AG08396 (cell line): ENCODE measurements at places on chromosomes 3 and 15.

DNA sequence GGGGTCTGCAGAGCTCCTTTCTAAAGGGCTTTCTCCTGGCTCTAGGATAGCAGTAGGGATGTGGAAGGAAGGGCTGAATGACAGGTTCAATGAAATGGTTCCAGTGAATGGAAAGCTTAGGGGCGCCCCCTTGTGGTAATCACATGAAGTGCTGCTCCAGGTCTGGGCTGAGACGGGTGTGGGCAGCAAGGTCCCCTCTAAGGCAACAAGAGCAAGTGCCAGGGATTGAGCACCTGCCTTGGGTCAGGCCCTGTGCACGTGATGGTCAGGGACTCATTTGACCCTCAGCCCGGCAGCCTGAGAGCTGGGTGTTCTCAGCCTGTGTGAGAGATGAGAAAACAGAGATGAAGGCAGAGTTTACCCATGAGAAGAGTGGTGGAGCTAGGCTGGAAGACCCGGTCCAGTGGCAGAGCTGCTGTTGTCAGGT, 12.1 kb upstream of the CX3CR1 start:
- peak; percentile 68 for DNase-seq

DNA sequence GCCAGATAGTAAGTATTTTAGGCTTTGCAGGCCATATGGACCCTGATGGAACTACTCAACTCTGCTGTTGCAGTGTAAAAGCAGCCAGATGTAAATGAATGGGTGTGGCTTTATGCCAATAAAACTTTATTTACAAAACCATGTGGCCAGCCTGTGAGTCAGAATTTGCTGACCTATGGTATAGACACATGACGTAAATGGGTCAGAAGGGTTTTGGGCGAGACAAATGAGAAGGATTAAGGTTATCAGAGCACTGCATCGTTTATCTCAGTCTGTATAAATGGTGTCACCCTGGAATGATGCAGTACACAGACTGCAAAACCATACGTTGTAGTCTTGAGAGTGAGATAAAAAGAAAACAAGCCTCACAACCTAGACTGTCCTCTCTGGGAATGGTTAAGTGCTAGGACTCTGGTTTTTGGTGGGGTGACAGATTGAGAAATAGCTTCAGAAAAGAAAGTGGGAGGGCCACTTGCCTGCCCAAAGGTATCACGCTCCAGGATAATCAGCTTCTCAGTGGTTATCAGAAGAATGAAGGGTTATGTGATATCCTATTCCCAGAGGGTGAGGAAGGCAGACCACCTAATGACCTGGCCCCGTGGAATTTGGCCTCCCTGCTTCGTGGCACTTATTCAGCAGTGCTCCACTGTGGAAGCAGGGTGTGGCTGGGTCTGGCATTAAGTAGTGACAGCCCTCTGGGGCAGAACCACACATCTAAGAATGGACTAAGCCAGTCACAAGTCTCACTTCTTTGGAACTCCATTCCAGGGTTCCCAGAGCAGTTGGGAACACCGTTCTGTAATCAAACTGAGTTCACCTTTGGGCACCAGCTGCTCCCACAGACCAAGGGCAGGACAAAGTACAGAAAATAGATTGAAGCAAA, 46.1 kb downstream of the ABHD5 start:
- no peak for DNase-seq

DNA sequence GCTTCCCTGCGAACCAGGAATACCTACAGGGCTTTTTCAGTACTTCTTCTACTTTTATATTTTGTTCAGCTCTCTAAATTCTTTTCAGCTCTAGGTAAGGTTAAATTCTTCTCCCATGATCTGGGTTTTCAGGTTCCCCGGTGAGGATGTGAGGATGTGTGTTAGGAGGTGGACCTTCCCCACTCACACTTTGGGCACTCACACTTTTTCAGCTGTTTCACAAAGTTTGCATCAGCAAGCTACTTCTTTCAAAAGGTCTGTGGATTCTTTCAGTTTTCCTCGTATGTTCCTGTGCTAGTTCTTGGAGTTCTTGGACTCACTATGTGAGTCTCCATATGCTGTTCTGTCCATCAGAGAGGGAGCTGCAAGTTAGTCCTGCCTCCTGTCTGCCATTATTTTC, 13.9 kb upstream of the OR5K2 start:
- DNase-seq = no peak

GRCh38 chr15:98800437-98801233, 152.3 kb downstream of the IGF1R start:
- peak; percentile 68 for DNase-seq

DNA sequence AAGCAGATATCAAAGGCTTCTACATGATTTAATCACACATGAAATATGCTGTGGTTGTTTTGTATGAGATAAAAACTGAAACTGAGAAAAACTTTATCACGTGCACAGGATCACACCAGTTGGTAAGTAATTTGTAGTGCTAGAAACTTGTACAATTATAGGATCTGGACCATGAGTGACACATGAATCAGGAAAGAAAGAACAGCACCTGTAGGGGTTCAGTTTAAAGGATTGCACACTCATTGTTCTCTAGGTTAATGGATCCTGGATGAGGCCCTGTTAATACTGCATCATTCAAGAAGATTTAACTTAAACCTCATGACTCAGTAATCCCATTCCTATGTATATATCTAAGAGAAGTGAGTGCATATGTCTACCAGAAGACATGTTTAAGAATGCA, 87.9 kb downstream of the STT3B start:
- no peak for DNase-seq

- DNase-seq = no peak
Measured at GRCh38 chr15:87354661-87355410, 901.7 kb downstream of the NTRK3 start.

DNA sequence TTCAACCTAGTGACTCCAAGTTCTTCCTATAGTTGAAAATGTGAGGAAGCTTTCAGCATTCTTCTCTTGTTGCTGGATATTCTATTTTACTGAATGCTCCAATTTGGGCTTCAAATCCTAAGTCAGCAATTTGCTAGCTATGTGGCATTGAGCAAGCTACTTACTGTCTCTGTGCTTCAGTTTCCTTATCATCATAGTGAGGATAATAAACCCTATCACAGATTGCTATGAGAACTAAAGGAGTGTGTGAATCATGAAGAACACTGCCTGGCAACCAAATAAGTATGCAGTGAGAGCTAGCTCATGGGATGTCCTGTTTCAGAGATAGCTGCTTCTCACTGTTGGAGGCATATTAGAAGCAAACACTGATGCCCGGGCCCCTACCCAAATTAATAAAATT, 163.8 kb upstream of the CDIN1 start:
- DNase-seq = peak; percentile 27

- peak; percentile 62 for DNase-seq
Measured at GRCh38 chr3:171967137-171967783, 72.1 kb upstream of the FNDC3B start.

GRCh38 chr3:113834983-113835382, 3.6 kb upstream of the GRAMD1C start:
- DNase-seq = no peak

DNA sequence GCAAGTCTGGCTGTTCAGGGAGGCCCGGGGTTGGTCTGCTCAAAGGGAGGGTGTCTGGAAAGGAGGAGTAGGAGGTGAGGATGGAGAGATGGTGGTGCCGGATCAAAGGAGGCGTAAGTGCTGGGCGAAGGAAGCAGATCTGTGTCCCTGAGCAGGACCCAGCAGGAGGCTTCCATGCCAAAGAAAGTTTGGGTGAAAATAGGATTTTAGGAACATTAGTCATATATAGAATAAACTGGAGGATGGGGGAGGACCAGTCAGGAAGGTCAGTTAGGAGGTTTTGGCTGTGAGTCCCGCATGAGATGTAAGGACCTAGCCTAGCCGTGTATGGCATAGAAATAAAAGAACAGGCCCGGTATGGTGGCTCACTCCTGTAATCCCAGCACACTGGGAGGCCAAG, 28.6 kb upstream of the VPS8 start:
- DNase-seq = no peak

DNA sequence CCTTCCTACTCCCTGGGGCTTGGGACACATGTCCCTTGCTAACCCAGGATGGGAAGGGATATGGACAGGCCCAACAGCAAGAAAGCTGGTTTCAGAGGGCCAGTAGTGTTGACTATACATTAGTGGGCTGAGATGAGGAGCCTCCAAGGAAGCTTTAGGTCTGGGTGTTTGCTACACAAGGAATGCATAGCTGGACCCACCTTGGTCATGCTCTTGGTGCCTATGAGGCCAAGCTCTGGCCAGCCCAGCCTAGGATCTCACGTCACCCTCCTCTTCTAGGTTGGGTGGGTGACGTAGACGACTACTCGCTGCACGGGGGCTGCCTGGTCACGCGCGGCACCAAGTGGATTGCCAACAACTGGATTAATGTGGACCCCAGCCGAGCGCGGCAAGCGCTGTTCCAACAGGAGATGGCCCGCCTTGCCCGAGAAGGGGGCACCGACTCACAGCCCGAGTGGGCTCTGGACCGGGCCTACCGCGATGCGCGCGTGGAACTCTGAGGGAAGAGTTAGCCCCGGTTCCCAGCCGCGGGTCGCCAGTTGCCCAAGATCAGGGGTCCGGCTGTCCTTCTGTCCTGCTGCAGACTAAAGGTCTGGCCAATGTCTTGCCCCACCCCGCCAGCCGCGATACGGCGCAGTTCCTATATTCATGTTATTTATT, 653 bp upstream of the WDR6 start:
- DNase-seq = peak; percentile 45

GRCh38 chr3:182969277-182969676, 11.1 kb downstream of the DCUN1D1 start:
- DNase-seq = peak; percentile 29

- no peak for DNase-seq
Measured at GRCh38 chr3:127373441-127374085, 85.7 kb upstream of the PRR20G start.

DNA sequence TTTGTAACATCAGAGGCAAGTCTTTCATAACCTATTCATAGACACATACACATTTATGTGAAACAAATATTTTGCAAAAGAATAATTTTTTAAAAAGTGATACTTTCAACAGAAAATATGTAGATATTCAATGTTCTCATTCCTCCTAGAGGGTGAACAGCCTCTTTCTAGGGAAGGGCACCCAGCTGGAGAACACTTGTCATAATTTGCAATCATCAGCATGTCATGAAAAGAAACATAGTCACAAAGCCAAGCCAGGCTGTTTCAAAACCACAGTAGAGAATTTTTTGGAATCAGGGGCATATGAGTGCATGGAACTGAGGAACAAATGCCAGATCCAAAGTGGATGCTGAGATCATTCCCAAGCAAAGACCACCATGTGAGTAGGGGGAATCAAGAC, 406.9 kb upstream of the ADAMTS9 start:
- no peak for DNase-seq

DNA sequence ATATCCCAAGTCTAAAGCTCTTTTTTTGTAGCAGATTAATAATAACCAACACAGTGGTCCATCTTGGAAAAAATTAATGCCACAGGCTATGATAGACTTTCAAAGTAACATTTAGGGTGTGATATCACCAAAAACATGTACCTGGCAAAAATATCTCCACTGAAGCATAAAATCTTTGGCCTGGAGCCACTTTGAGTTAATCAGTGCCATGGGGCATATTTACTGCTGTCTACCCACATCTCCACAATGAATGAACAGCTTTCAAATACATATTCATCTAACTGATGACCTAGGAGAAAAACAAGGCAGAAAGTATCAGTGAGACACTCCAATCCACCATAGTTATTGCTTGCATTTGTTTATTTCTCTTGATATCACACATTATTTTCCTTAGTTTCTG, 296.0 kb upstream of the MDFIC2 start:
- no peak for DNase-seq

DNA sequence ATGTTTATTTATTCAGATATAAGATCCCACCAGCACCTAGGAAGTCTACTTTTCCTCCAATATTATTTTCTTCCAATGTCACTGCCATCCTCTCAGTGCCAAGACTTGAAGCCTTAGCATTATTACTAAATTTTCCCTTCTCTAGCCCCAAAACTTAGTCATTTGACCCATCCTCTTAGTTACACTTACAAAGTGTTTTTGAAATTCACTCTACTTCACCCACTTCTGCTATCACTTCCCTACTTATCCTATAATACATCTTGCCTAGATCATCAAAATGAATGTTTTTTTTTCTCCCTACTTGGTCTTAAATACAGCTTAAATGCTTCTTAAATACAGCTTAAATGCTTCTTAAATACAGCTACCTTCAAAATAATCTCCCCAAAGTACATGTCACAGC, 376.6 kb downstream of the RSL24D1 start:
- DNase-seq = no peak

DNA sequence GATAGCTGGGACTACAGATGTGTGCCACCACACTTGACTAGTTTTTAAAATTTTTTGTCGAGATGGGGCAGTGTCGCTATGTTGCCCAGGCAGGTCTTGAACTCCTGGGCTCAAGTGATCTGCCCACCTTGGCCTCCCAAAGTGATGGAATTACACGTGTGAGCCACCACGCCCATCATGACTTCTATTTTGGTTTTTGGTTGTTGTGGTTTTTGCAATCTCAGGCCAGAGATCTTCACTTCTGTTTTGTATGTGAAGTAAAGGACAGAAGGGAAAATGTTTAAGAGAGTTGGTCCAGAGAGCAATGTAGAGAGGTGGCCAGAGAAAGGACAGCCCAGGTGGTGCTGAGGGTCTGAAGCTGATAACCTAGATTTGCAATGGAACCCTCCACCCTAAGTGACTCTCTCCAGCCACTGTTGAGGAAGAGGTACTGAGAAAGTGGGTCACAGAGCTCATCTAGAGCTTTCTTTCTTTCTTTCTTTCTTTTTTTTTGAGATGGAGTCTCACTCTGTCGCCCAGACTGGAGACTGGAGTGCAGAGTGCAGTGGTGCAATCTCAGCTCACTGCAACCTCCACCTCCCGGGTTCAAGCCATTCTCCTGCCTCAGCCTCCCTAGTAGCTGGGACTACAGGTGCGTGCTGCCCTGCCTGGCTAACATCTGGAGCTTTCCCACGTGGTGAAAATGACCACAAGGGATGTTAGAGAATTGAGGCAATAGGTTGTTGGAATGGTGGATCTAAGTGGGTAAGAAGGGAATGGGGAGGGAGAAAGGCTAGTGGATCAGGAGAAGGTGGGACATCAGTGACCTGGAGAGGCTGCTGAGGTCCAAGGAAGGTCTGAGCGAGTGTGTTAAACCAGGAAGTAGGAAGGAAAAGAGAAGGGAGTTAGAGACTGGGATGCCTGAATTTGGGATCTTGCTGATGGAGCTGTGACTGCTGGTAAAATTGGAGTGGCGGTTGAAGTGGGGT, 22.4 kb upstream of the SEMA4B start:
- no peak for DNase-seq

- peak; percentile 26 for DNase-seq
Measured at GRCh38 chr15:60421544-60421943, 23.8 kb upstream of the ANXA2 start.
